ENCODE measurements at places on chromosomes 7 and 10.
A peak's percentile ranks its signal among the peaks of the same experiment; 100 is the strongest.

DNA sequence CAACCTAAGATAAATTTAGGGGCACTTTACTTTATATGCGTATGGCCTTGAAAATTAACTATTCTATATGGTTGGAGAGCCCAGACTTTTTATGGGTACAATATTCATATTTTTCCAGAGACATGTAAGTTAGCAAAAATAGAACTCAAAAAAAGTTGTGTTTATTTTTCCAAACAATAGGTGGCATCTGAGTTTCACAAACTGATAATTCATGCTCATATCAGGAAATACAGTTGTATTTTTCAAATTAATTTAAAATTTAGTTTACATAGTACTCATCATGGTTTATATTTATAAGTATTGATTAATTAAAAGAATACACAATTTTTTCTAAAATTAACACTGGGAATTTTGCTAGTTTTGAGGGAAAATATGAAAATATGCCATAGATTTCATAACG is 34.6 kb downstream of the ANKRD7 start:
- no peaks in the 10 kb centered on the region for H3K36me3 ChIP-seq
- no peak overlapping the region for H3K27ac ChIP-seq
- H3K4me1 ChIP-seq, result no peaks in the 10 kb centered on the region
- no peaks in the 10 kb centered on the region for H3K27me3 ChIP-seq
- no peak overlapping the region for H3K4me3 ChIP-seq
- DNase-seq, result no peak

GRCh38 chr7:107878636-107879035 is 12.3 kb upstream of the DLD start:
- no peak overlapping the region for H3K4me3 ChIP-seq
- H3K36me3 ChIP-seq, result no peaks in the 10 kb centered on the region
- no peaks in the 10 kb centered on the region for H3K27me3 ChIP-seq
- peaks cover 14% of the 10 kb centered on the region for H3K4me1 ChIP-seq

- H3K27me3 ChIP-seq, result no peaks in the 10 kb centered on the region
- no peak overlapping the region for H3K4me3 ChIP-seq
- no peak for DNase-seq
- H3K4me1 ChIP-seq, result no peaks in the 10 kb centered on the region
- no peaks in the 10 kb centered on the region for H3K36me3 ChIP-seq
Measured at GRCh38 chr10:129662426-129662825, 195.4 kb downstream of the MGMT start.

DNA sequence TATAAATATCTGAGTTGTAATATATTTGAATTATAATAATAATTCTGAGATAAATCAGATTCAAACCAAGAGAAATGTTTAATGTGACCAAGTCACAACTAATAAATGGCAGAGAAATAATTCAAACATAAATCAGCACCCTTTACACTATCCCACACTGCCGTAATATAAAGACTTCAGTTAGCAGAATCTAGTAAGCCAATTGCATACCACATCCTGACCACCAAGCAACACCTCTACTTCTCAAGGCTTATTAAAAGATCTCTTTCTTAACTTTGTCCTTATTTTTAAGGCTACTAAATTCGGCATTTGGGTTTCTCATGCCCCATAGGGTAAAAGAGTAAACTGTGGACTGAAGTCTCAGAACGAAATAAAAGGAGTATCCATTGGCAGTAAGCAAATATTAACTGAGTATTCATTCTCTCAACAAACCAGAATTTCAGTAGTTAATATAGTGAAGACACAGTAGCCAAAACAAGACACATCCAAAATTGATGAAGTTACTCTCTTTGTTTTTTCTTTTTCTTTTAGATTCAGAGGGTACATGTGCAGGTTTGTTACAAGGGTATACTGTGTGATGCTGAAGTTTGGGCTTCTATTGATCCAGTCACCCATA is 14.8 kb downstream of the ACBD5 start:
- H3K36me3 ChIP-seq, result peaks cover 27% of the 10 kb centered on the region
- no peaks in the 10 kb centered on the region for H3K4me1 ChIP-seq
- H3K27me3 ChIP-seq, result no peaks in the 10 kb centered on the region
- H3K4me3 ChIP-seq, result no peak overlapping the region

DNA sequence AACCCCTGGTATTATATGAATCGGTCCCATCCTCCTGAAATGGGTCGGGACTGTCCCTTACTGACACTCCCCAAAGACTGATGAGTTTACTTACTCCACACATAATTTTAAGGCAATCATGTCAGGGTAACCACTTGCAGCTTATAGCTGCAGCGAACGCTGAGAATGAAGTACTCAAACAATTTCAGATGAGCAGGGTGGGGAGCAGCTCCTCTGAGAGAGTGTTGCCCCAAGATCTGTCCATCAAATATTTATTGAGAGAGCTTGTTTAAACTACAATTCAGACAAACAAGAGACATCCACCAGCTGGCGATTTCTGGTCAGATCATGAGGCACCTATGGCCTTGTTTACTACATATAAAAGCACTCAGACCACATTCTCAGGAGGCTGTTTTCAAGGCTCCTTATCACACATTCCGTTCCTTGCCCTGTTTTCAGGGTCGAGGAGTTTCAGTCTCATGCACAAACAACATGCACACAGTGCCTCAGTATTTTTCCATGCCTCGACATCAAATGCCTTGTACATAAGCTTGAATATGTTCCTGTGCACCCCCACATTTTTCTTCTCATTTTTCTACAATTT is 80.1 kb downstream of the THSD7A start:
- H3K4me1 ChIP-seq, result no peaks in the 10 kb centered on the region
- no peaks in the 10 kb centered on the region for H3K27me3 ChIP-seq
- no peak for DNase-seq
- no peak overlapping the region for H3K4me3 ChIP-seq
- no peak overlapping the region for H3K27ac ChIP-seq

- H3K36me3 ChIP-seq, result 0 out of 2 replicates have a peak, but pooled peaks cover 3% of the 10 kb centered on the region
- H3K4me3 ChIP-seq, result no peak overlapping the region
- DNase-seq, result no peak
- no peak overlapping the region for H3K27ac ChIP-seq
- H3K4me1 ChIP-seq, result peaks cover 17% of the 10 kb centered on the region
- H3K27me3 ChIP-seq, result no peaks in the 10 kb centered on the region
Measured at GRCh38 chr7:44755698-44756627, 7.3 kb downstream of the ZMIZ2 start.

- H3K4me1 ChIP-seq, result no peaks in the 10 kb centered on the region
- no peak for DNase-seq
Measured at GRCh38 chr7:43612128-43612527, 29.2 kb downstream of the STK17A start.

- peaks cover 9% of the 10 kb centered on the region for H3K4me1 ChIP-seq
- H3K4me3 ChIP-seq, result no peak overlapping the region
- no peak overlapping the region for H3K27ac ChIP-seq
- H3K36me3 ChIP-seq, result no peaks in the 10 kb centered on the region
- DNase-seq, result no peak
- no peaks in the 10 kb centered on the region for H3K27me3 ChIP-seq
Measured at GRCh38 chr7:121406461-121406860, 10.4 kb upstream of the FAM3C start.

GRCh38 chr10:72242675-72243074 is 26.6 kb upstream of the ASCC1 start:
- no peak overlapping the region for H3K4me3 ChIP-seq
- H3K36me3 ChIP-seq, result no peaks in the 10 kb centered on the region
- H3K4me1 ChIP-seq, result peaks cover 16% of the 10 kb centered on the region
- no peak for DNase-seq
- no peak overlapping the region for H3K27ac ChIP-seq

DNA sequence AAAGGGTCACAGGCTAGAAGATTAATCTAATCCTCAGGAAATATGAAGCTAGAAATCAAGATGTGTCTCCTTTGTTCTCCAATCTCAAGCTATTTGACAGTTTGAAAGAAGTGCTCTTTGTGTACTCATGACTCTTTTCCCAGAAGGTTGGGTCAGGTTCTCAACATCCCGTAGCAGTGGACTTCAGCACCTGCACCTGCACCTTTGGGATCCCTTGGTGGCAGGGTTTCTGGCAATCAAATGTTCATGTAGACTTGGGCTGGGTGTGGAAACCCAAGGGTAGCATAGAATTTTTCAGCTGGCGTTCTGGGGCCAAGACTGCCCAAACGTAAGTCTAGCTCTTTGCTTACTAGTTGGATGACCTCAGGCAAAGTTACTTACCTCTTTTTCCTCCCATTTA is 134.4 kb downstream of the ADRA2A start:
- no peak overlapping the region for H3K27ac ChIP-seq
- peaks cover 10% of the 10 kb centered on the region for H3K27me3 ChIP-seq
- no peak overlapping the region for H3K4me3 ChIP-seq
- no peak for DNase-seq

DNA sequence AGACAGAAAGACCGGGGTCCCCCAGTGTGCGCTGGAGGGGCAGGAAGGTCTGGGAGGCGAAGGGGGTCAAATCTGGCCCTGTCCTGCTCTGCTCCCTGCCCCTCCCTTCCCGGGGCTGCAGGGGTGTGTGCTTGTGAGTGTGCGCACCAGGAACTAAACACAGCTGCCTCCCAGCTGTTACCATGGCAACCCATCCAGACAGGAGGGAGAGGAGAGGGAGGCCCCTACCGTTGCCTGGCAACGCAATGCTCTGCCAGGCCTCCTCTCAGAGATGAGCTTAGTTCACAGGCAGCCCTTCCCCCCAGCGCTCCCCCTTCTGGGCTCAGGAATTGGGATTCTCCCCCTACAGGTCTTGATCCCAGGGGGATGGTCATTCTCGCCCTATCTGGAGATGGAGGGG is 6.1 kb downstream of the NYAP1 start:
- H3K4me3 ChIP-seq, result no peak overlapping the region
- peaks cover 9% of the 10 kb centered on the region for H3K4me1 ChIP-seq
- H3K27me3 ChIP-seq, result no peaks in the 10 kb centered on the region
- DNase-seq, result no peak

GRCh38 chr7:118745927-118746326 is 521.4 kb downstream of the ANKRD7 start:
- no peak for DNase-seq
- H3K36me3 ChIP-seq, result no peaks in the 10 kb centered on the region
- H3K27me3 ChIP-seq, result no peaks in the 10 kb centered on the region
- H3K4me1 ChIP-seq, result no peaks in the 10 kb centered on the region
- no peak overlapping the region for H3K27ac ChIP-seq
- no peak overlapping the region for H3K4me3 ChIP-seq

DNA sequence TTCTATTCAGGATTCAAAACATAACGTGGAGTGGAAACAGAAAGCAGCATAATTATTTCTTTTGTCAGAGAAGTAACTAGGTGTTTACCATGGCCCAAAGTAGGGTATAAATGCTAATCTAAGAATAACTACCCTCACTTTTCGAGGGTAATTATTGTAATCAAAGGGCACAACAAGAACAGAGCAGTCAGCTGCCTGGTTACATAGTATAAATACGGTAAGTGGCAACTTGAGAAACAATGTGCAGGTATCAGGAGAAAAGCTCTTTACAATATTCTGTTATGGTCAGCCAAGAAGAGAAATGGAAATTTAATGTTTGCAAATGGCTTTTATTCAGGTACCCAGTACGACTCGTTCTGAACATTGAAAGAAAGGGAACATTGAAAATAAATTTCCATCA is 242.0 kb upstream of the NPY start:
- DNase-seq, result no peak
- no peaks in the 10 kb centered on the region for H3K4me1 ChIP-seq
- no peak overlapping the region for H3K27ac ChIP-seq
- H3K27me3 ChIP-seq, result no peaks in the 10 kb centered on the region

DNA sequence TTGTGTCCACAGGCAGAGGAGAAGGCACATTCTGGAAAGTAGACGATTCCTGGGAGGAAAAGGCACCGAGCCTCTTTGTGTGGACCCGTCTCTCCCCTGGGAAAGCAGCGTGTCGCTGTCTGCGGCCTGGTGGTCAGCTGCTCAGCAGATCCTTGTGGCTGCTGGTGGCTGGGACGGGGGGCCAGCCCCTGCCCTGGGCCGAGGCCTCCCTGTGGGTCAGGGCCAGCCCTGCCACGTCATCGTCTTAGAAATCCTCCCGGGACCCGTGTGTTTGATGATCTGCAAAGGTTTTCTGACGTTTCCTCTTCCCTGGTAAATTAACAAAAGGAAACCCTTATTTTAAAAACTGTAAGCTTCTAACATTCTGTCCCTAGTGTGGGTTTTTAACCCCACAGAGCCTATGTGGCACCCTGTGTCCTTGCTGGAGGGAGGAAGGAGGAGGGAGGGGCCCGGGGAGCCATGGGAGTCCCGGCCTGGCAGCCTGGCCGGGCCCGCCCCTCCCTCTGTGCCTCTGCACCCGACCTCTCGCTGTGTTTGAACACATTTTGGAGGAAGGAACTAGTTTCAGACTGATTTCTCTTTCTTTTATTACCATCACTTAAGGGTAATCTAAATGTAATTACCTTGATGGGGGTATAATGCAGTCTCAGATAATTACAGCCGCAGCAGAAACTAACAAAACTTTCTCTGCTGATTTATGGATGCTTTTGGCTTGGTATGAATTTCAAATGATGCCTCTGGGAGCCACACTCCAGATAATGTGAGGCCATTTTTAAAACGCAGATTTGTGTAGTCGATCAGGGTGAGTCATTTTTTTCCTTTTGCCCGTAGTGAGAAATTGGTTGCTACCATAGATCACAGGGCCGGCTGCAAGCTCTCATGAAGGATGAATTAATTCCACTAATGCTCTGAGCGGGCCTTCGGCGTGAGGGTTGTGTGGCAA is 85.5 kb downstream of the NKX6-2 start:
- no peaks in the 10 kb centered on the region for H3K36me3 ChIP-seq
- H3K4me1 ChIP-seq, result no peaks in the 10 kb centered on the region
- no peaks in the 10 kb centered on the region for H3K27me3 ChIP-seq
- H3K4me3 ChIP-seq, result no peak overlapping the region

GRCh38 chr10:4719036-4719435 is 107.0 kb upstream of the AKR1E2 start:
- peaks cover 6% of the 10 kb centered on the region for H3K36me3 ChIP-seq
- no peak overlapping the region for H3K4me3 ChIP-seq
- peaks cover 7% of the 10 kb centered on the region for H3K4me1 ChIP-seq
- no peak for DNase-seq
- H3K27ac ChIP-seq, result no peak overlapping the region

- DNase-seq, result peak; percentile 97
- H3K36me3 ChIP-seq, result no peaks in the 10 kb centered on the region
- H3K4me1 ChIP-seq, result peaks cover 34% of the 10 kb centered on the region
Measured at GRCh38 chr10:29658984-29659965, 24.5 kb upstream of the SVIL start.

DNA sequence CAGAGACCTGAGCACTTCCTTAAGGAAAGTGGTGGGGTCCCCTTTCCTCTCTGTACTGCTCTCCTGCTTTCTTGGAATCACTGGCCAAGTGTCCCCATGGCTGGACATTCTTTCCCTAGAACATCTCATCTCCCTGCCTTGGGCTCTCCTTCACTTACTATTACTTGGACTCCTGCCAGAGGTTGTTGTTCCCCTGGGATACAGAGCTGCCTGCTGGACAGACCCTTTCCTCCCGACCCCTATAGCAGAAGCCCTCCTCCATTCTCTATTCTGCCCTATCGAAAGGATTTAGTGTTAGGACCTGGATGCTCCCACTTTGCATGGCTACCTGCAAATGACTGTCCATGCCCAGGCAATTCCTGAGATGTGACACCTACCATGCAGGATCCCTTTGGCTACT is 164.3 kb upstream of the PODXL start:
- no peak overlapping the region for H3K4me3 ChIP-seq
- H3K27ac ChIP-seq, result no peak overlapping the region

- no peak for DNase-seq
- H3K4me3 ChIP-seq, result no peak overlapping the region
- peaks cover 23% of the 10 kb centered on the region for H3K4me1 ChIP-seq
- no peak overlapping the region for H3K27ac ChIP-seq
- H3K36me3 ChIP-seq, result no peaks in the 10 kb centered on the region
Measured at GRCh38 chr7:2691011-2691707, 3.2 kb downstream of the AMZ1 start.

GRCh38 chr10:84783386-84783785 is 455.0 kb downstream of the CCSER2 start:
- DNase-seq, result peak; percentile 12
- no peak overlapping the region for H3K4me3 ChIP-seq
- no peaks in the 10 kb centered on the region for H3K27me3 ChIP-seq

Data from HCT116 (cell line).